ENCODE measurements at places on chromosomes 7 and 10.

DNA sequence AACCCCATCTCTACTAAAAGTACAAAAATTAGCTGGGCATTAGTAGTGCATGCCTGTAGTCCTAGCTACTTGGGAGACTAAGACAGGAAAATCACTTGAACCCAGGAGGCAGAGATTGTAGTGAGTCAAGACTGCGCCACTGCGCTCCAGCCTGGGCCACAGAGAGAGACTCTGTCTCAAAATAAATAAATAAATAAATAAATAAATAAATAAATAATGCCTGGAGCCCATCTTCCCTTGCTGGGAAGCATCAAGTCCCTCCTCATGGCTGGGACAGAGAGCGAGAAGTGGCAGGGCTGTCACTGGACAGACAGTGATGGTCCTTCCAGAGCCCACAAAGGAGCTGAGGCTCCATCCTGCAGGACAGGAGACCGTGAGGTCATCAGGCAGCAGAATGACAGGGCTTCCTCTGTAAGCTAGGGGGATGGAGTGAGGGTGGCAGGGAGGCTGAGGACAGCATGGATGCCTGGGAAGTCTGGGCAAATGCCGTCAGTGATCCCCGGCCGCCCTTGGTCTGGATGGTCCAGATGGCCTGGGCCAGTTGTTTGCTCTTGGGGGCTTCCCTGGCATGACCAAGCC lies 36.4 kb upstream of the ELN start:
- DNase-seq = no peak

DNA sequence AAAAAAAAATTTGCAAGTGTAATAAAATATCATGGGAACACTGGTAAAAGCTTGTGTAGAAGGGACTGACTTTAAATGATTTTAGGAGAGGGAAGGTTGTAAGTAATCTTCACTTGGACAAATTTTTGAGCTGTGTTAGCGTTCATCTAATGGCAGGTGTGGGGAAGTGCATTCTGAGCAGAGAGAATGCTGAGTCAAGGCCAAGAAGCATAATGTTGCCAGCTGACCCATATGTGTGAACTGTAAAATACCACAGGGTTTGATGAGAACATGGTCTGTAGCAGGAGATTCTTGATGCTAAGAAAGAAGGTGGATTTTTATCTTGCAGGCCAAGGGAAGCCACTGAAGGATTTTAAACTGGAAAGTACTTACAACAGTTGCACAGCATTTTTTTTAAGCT lies 98.2 kb upstream of the ZNF32 start:
- DNase-seq = no peak

GRCh38 chr7:368651-369475 lies 78.9 kb downstream of the FOXL3 start:
- DNase-seq = no peak

DNA sequence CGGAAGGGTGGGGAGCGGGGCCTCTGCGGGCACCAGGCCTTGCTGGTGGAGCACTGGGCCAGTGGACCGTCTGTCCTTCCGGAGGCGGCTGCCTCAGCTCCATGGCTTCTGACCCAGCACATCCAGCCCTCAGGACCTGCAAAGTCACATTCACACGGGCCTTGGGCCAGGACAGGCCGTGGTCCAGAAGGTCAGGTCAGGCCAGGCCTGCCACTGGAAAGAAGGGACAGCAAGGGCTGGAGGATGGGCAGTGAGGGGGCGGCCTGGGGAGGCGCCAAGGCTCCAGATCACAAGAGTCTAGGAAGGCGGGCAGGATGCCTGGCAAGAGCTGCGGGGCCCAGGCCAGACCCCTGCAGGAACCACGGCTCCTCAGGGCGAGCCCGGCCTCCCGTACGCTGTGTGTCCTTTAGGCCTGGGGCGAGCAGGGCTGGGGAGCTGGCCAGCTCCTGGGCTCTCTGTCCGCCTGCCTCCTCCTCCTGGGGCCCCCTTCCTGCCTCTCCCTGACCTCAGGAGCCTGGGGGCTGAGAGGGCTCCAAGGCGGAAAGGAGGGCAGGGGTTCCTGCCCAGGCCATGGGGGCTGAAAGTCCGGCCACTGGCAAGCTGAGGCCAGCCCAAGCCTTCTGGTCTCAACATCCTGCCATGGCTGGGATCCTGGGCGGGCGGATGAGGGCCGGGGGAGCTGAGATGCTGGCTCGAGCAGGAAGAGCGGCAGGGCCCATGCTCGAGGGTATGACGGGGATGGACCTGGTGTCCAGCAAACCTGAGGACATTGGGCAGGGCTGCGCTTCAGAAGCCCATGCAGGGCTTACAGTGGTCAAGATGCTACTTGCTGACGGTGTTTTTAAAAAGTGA lies 225.8 kb downstream of the ELFN1 start:
- no peak for DNase-seq

DNA sequence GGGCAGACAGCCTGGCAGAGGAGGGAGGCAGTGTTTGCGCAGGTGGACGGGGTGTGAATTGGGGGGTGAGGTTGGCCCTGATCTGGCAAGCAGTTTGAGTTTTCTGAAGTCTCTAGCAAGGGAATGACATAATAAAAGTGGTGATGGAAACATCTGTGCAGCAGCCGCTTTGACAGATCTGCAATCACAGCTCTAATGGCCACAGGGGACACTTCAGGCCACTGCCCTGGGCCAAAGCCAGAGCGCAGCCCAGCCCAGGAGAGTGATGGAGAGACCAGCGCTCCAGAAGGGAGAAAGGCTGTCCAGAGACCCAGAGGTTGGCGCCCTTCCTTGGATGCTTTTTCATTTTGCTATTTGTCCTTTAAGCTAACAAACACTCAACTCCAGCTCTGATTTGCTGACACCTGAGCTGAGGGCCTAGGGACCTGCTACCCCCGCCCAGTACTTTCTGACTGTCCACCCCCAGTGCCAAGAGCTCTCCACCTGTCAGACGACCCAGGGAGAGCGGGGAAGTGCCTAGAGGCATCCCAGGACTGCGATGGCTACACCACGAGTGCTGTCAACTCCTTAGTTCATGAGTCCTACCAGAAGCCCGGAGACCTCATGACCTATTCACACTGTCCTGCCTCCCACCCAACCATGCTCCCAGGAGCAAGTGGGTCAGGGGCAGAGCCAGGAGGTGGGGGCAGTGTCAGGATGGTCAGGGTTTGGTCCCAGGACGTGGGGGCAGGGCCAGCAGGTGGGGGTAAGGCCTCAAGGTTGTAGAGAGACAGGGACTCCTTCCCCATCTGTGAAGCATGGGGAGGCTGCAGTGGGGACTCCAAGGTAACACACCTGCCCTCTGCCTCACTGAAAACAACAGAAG lies 112.6 kb downstream of the PRKAG2 start:
- DNase-seq = no peak

DNA sequence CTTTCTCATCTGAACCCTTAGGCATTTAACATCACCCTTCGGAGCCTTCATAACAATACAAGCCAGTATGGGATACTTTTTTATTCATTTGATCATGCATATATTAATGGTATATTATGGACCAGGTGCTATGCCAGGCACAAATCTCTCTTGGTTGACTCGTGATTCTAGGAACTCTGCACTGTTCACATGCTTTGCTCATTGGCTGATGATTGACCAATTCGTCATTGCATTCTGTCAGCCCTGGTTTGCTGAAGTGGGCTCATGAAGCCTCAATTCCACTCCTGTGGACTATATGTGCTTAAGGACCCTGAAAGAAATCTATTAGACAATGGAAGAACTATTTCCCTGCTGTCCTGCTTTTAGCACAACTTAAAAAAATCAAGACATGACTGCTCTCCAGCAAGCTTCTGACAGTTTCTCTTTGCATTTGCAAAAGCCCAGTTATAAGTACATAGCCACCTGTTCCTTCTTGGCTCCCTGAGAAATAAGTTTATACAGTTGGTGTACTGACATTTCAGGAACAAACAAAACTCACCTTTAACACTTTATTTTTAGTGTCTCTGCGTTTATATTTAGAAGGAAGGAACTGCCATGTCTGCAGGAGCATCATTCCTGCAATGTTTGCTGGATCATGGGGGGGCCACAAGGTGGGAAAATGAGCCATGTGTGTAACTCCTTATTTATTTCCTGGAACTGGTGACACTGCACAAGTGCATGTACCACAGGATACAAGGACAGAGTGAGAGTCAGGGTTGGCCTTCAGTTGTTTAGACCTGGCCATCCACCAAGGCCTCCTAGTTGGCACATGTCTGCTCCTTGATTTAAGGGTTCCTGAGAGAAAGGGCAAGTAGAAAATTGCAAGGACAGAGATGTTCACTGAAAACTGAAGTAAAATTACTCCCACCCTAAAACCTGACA lies 146.0 kb upstream of the NAMPT start:
- DNase-seq = no peak
